T-helper 2 cell treated with Interferon-gamma antibody and Interleukin-4, amounts not matched to agents 5 μg/mL and 100 μg/mL, for 36 hours (primary cell): ENCODE measurements at places on chromosomes 3 and 15.

GRCh38 chr3:188605905-188606304 is 451.9 kb downstream of the LPP start:
- no peak for DNase-seq
- no peak overlapping the region for H3K27ac ChIP-seq
- H3K36me3 ChIP-seq = peaks cover 25% of the 10 kb centered on the region
- H3K4me3 ChIP-seq = no peak overlapping the region
- no peaks in the 10 kb centered on the region for H3K27me3 ChIP-seq
- no peaks in the 10 kb centered on the region for H3K4me1 ChIP-seq

DNA sequence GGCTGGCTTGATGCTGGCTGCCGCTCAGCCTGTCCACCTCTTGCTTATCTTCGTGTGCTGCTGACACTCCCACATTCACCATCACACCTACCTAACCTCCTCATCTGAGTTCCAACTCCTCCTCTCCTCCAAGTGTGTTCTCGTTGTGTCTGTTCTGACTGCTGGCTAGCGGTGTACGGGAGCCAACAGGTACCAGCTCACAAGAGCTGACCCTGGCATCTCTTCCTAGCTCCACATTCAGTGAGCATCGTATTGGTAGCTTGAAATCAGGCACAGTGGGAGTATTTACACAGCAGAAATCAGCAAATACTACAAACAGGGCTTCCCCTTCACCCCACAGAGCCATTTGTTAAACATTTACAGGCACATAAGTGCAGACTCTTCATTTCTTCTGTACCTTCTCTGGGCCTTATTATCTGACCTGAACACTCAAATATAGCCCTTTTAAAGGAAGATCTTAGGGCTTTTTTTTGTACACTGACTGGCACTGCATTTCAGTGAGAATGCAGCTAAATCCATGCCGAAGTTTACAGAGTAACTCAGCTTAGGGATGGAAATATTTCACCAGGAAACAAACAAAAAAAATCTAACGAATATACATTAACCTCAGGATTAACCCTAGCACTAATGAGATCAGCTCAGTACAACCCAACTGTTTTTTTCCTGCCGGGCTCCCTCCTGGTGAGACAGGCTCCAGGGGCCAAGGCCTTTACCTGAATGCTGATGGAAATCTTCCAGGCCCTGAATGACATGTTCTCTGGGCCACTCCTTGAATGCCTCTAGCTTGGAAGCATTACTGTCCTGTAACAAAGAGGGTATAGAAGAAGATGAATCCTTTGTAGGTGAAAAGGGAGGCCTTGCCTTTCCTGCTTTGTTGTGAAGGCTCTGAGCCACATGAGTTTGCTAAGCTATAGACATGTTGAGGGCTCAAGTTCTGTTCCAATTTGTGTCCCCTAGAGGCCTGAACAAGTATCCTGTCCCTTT is 150.5 kb upstream of the LPP start:
- H3K4me3 ChIP-seq = no peak overlapping the region
- H3K36me3 ChIP-seq = peaks cover 4% of the 10 kb centered on the region
- H3K4me1 ChIP-seq = peaks cover 61% of the 10 kb centered on the region

- H3K27ac ChIP-seq = no peak overlapping the region
- H3K27me3 ChIP-seq = no peaks in the 10 kb centered on the region
- H3K4me1 ChIP-seq = no peaks in the 10 kb centered on the region
- no peaks in the 10 kb centered on the region for H3K36me3 ChIP-seq
- DNase-seq = no peak
- H3K4me3 ChIP-seq = no peak overlapping the region
Observed at GRCh38 chr3:166243511-166243910, 406.3 kb upstream of the BCHE start.

- H3K36me3 ChIP-seq = no peaks in the 10 kb centered on the region
- H3K4me3 ChIP-seq = no peak overlapping the region
- peak; percentile 17 for DNase-seq
- H3K27ac ChIP-seq = no peak overlapping the region
- H3K4me1 ChIP-seq = peaks cover 11% of the 10 kb centered on the region
Observed at GRCh38 chr15:29090617-29091466, 178.8 kb downstream of the NSMCE3 start.

DNA sequence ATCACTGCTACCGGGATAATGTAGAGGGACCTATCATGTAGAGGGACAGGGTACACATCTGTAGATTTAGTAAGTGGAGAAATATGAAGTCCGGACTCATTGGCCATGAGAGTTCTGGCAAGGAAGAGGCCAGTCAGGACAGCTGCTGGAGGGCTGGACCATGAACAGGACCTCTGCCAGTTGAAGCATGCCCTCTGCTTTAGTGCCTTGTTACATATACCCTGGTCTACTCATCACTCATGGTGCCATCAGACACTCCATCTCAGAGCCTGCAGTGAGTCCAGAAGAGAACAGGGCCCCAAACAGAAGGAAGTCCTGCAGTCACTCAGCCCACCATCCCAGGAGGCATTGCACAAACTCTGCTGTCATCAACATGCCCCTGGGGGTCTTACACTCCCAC is 54.7 kb upstream of the CA12 start:
- DNase-seq = no peak
- no peaks in the 10 kb centered on the region for H3K36me3 ChIP-seq
- peaks cover 35% of the 10 kb centered on the region for H3K4me1 ChIP-seq
- H3K27ac ChIP-seq = peak overlapping the region; percentile 78
- peak overlapping the region; percentile 67 for H3K4me3 ChIP-seq

DNA sequence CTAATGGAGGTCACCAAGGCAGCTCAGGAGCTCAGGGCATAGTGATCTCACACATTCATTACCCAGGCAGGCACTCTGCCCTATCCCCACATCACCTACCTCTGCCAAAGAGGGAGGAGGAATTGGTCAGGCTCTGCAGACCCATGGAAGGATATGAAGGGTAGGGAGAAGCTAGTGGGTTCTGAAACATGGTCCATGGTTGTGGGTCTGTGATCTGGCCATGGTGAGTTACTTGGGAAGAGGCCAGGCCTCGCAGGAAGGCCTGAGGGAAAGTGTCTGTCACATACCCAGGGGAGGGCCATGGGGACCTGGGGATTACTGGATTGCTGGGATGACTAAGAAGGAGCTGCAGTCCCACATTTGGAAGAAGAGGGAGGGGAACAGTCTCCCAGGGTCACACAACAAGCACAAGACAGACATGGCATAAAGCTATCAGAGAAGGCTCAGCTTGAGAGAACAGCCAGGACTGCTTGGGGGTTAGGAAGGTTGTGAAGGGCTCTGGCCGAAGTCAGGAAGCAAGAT is 1.4 kb upstream of the PRSS50 start:
- DNase-seq = no peak
- H3K36me3 ChIP-seq = no peaks in the 10 kb centered on the region
- H3K27me3 ChIP-seq = peaks cover 4% of the 10 kb centered on the region

GRCh38 chr3:150744041-150744918 is 18.7 kb downstream of the SIAH2 start:
- no peak overlapping the region for H3K4me3 ChIP-seq
- peaks cover 77% of the 10 kb centered on the region for H3K4me1 ChIP-seq

DNA sequence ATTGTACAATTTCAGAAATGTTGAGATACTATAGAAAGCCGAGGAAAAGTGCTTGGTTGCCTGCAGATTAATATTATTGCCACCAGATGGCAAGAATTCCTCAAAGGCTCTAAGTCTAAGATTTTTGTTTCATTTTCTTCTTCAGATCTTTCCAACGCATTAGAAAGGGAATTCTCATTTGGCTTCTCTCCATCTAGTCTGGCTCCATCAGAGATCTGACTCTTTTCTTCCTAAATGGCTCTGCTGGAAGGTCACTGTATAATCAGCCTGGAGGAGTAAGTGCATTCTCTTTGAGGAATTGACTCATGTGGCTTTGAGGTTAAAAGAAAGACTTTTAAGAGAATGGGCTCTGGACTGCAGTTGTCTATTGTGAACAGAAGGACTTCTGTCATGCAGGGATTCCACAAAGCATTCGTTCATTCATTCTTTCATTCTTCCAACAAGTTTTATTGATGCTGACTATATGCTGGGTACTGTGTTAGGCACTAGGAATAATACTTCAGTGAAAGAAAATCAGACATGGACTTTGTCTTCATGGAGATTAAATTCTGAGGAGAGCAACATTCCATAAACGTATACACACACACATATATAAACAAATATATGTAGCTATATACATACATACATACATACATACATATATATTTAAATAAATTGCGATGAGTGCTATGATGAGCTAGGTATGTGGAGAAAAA is 55.3 kb downstream of the SLC28A2 start:
- peaks cover 20% of the 10 kb centered on the region for H3K27me3 ChIP-seq
- H3K4me3 ChIP-seq = peak overlapping the region; percentile 66
- no peaks in the 10 kb centered on the region for H3K36me3 ChIP-seq
- DNase-seq = no peak
- peaks cover 7% of the 10 kb centered on the region for H3K4me1 ChIP-seq
- H3K27ac ChIP-seq = no peak overlapping the region

DNA sequence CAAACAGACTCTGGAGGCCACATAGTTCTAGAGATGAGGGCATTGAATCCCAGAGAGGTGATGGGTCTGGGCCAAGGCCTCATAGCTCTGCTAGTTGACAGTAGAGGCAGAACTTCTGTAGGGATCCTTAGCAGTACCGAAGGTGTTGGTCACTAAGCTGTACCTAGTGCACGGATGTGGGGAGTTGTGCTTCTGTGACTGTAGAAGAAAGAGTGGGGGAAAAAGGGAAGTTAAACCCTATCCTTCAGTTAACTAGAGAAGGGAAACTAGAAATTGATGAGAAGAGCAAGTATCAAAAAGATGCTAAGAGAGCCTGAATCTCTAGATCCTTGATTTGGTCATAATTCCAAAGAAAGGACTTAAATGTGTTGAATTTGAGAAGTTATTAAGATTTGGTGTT is 186.7 kb downstream of the NFKBIZ start:
- no peak overlapping the region for H3K4me3 ChIP-seq
- no peak for DNase-seq
- H3K4me1 ChIP-seq = peaks cover 4% of the 10 kb centered on the region
- peaks cover 4% of the 10 kb centered on the region for H3K36me3 ChIP-seq
- peaks cover under 1% of the 10 kb centered on the region for H3K27me3 ChIP-seq

- H3K36me3 ChIP-seq = no peaks in the 10 kb centered on the region
- no peak overlapping the region for H3K27ac ChIP-seq
- DNase-seq = no peak
Observed at GRCh38 chr3:70840106-70840870, 527.9 kb upstream of the MDFIC2 start.

DNA sequence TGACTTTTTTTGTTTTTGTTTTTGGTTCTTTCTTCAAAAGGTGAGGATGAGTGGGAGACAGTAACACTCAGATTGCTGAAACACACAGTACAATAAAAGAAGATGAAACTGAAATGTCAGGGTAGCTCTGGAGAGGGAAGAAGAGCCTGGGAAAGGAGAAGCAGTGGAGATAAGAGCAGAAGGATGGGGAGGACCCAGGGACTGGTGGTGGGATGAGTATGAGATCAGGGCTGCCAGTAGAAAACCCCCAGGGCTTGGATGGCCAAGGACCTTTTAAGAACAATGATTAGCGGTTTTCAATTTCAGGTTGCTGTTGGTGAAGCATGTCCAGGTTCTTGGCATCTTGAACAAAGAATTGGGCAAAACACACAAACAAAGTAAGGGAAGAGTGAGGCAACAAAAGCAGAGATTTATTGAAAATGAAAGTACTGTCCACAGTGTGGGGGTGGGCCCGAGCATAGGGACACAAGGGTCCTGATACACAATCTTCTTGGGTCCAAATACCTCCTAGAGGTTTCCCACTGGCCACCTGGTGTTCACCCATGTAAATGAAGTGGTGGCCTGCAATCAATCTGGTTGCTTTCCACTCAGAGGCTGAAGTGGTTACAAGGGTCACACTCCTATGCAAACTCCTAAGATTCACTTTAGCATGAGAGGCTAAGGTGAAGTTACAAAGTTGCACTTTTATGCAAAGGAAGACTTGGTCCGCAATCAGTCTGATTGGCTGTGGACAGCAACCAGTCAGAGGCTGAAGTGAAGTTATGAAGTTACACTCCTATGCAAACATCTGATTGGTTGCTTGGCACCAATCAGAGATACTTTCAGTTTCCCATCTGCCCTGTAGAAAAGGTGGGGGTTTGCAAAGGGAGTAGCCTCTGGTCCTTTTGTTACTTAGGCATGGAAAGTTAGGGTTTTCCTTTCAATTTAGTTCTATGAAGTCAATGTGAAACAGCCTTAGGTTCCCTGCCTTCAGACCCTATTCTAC is 26.1 kb upstream of the MFSD1 start:
- H3K36me3 ChIP-seq = no peaks in the 10 kb centered on the region
- DNase-seq = no peak
- H3K27ac ChIP-seq = no peak overlapping the region
- no peaks in the 10 kb centered on the region for H3K27me3 ChIP-seq

DNA sequence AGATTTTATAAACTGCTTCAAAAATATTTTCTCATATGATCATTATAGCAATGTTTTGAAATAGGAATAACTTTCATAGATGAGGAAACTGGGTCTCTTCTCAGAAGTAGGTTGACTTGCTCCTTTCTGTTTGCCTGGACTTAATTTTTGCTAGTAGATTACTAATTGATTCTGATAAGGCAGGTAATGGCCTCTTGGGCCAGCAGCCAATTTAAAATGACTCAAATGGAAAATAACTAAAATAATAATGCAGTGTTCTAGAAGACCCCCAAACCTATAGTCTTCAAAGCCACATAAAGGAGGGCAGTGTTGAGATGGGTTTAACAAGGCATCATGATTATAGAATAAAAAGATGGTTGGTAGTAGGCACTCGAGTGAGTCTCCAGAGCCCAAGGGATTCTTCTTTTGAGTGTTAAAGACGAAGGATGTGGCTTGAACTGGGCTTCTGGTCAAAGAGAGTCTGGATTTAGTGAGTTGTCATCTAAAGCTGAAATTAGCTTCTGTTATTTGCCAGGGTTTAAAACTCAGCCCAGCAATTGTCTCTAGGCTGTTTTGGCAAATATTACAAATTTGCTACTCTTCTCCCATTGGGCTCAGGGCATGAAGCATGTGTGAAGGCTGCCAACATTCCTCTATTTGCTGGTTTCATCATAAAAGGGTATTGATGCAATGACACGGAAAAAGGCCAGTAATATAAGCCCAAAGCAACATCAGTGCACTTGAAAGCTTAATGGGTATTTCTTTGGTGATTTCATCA is 297.1 kb upstream of the MEIS2 start:
- H3K36me3 ChIP-seq = no peaks in the 10 kb centered on the region
- no peak overlapping the region for H3K27ac ChIP-seq
- no peak for DNase-seq
- no peak overlapping the region for H3K4me3 ChIP-seq
- H3K27me3 ChIP-seq = no peaks in the 10 kb centered on the region
